ENCODE measurements at places on chromosomes 7 and 10. TPM values are rescaled to one million over a fixed set of nuclear protein-coding genes. Genes with fewer than 3 reads are reported as not detected.

DNA sequence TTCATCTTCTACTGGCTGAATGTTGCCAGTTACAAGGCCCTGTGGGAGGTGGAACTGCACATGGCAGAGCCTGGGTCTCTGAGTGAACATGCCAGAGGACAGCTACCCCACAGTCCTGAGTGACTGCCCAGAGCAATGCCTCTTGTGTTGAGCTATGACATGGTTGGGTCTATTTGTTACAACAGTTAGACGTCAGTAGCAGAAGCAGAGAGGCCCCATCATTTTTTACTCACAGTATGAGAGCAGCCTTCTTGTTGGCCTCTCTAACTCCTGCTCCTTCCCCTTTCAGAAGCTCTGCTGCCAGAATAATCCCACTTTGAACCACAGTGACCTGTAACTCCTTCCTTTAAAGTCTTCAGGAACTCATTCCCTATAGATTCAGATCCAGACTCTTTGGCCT, 30.8 kb upstream of the NRP1 start:
- no peak overlapping the region for H3K27ac ChIP-seq
- no peaks in the 10 kb centered on the region for H3K27me3 ChIP-seq
- no peaks in the 10 kb centered on the region for H3K36me3 ChIP-seq
- DNase-seq = no peak
- no peaks in the 10 kb centered on the region for H3K4me1 ChIP-seq

DNA sequence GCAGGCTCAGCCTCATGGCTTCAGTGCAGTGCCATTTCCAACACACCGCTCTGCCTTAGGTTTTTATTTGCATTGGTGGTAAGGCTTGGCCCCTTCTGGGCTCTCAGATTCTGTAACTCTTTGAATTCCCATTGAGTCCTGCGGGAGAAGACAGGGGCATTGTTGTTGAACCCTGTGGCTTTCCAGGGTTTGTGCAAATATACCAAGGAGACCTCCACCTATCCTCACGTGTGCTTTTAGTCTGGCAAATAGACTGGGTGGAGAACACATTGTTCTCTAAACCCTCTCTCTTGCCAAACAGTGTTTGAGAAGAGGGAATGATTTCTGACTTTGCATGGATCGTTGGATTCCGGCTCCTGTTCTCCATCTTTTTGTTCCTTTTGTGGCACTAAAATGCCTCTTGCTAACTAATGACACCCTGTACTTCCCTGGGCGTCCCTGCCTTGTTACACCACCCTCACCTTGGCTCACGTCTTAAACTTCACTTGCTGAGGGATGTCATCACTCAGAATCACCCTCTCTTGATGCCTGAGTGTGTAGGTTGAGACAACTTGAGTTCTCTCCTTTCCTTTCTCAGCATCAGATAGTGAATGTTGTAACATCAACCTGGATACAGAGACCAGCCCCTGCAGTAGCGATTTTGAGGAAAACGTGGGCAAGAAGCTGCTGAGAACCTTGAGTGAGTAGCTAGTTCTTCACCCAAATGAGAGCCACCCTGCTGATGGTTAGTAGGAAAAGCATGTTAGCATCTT, 40.5 kb downstream of the GOT1 start:
- H3K27ac ChIP-seq = no peak overlapping the region
- H3K4me3 ChIP-seq = no peak overlapping the region
- peaks cover 7% of the 10 kb centered on the region for H3K4me1 ChIP-seq
- H3K36me3 ChIP-seq = no peaks in the 10 kb centered on the region
- DNase-seq = no peak

- peak overlapping the region; percentile 71 for H3K4me3 ChIP-seq
- peak overlapping the region; percentile 99 for H3K27ac ChIP-seq
- H3K4me1 ChIP-seq = peaks cover 57% of the 10 kb centered on the region
- DNase-seq = peak; percentile 71
- no peaks in the 10 kb centered on the region for H3K27me3 ChIP-seq
- H3K36me3 ChIP-seq = no peaks in the 10 kb centered on the region
These were observed 460 bp downstream of the ANXA11 start for GRCh38 chr10:80204677-80205476.

- peaks cover 18% of the 10 kb centered on the region for H3K27me3 ChIP-seq
- peak; percentile 30 for DNase-seq
- no peaks in the 10 kb centered on the region for H3K36me3 ChIP-seq
- no peak overlapping the region for H3K27ac ChIP-seq
- no peak overlapping the region for H3K4me3 ChIP-seq
- H3K4me1 ChIP-seq = peaks cover 6% of the 10 kb centered on the region
These were observed 9.2 kb downstream of the FOXL3 start for GRCh38 chr7:299169-299568.

- H3K4me3 ChIP-seq = no peak overlapping the region
- no peaks in the 10 kb centered on the region for H3K27me3 ChIP-seq
- H3K4me1 ChIP-seq = no peaks in the 10 kb centered on the region
- no peak overlapping the region for H3K27ac ChIP-seq
- DNase-seq = no peak
These were observed 22.2 kb upstream of the SH2B2 start for GRCh38 chr7:102264367-102264891.

DNA sequence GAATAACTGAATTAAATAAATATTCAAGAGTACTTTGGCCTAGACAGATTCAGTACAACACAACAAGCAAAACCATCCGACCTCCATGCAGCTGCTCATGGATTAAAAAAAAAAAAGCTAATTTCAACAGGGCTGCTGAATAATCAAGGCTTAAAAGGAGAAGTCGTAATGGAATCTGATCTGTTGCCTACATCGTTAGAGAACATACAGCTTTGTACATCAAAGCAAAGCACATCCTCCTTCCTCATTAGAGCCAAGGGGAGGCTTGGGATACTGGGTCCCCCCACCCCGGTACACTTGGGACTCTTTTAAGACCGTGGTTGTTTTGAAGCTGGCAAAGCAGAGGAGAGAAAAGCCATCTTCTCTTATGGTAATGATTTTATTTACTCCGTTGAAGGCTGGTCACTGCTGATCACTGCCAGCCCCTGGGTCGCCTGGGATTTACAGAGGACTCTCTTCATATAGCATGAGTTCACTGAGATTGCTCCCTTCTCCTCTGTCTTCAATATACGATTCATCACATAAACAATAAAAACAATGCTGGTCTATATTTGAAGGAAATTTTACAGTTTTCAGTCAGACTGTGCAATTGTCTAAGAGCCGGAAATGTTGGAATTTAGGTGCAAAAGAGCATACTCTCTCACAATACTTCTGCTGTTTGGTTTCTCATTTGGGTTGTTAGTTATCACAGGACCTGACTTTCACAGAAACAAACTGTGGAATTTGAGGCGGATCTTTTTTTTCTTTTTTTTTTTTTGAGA, 148.8 kb downstream of the FAM107B start:
- H3K4me3 ChIP-seq = no peak overlapping the region
- H3K27me3 ChIP-seq = no peaks in the 10 kb centered on the region
- no peaks in the 10 kb centered on the region for H3K4me1 ChIP-seq
- H3K36me3 ChIP-seq = no peaks in the 10 kb centered on the region
- no peak overlapping the region for H3K27ac ChIP-seq
- no peak for DNase-seq

GRCh38 chr10:132783165-132783939, 2.6 kb downstream of the NKX6-2 start:
- H3K4me3 ChIP-seq = no peak overlapping the region
- H3K27ac ChIP-seq = no peak overlapping the region
- H3K36me3 ChIP-seq = peaks cover 39% of the 10 kb centered on the region
- peaks cover 46% of the 10 kb centered on the region for H3K27me3 ChIP-seq
- peaks cover 15% of the 10 kb centered on the region for H3K4me1 ChIP-seq
- no peak for DNase-seq

GNAT3 gene
- not detected for total RNA-seq

GRCh38 chr7:154759989-154760388, 242.9 kb downstream of the PAXIP1 start:
- H3K4me1 ChIP-seq = no peaks in the 10 kb centered on the region
- no peaks in the 10 kb centered on the region for H3K27me3 ChIP-seq
- H3K36me3 ChIP-seq = no peaks in the 10 kb centered on the region

Measured in lower lobe of right lung (tissue), 2 donors.